ENCODE measurements at places on chromosomes 3 and 15. TPM values are rescaled to one million over a fixed set of nuclear protein-coding genes. Genes with fewer than 3 reads are reported as not detected.

Gene SEMA7A
- total RNA-seq = 30.4 TPM

Gene THPO
- under 0.01 TPM for total RNA-seq

Gene RBMS3
- total RNA-seq = 81.1 TPM

Gene PLD1
- 29.5 TPM for total RNA-seq

Gene SPTSSB
- not detected for total RNA-seq

Gene TRH
- under 0.01 TPM for total RNA-seq

Data from osteoblast (primary cell).